ENCODE measurements at places on chromosomes 11 and 22.
A peak's percentile ranks its signal among the peaks of the same experiment; 100 is the strongest.

- no peaks in the 10 kb centered on the region for H3K27me3 ChIP-seq
- peaks cover 4% of the 10 kb centered on the region for H3K36me3 ChIP-seq
- H3K27ac ChIP-seq, result no peak overlapping the region
- no peak for DNase-seq
Observed at GRCh38 chr11:3816673-3817072, 8.3 kb downstream of the PGAP2 start.

DNA sequence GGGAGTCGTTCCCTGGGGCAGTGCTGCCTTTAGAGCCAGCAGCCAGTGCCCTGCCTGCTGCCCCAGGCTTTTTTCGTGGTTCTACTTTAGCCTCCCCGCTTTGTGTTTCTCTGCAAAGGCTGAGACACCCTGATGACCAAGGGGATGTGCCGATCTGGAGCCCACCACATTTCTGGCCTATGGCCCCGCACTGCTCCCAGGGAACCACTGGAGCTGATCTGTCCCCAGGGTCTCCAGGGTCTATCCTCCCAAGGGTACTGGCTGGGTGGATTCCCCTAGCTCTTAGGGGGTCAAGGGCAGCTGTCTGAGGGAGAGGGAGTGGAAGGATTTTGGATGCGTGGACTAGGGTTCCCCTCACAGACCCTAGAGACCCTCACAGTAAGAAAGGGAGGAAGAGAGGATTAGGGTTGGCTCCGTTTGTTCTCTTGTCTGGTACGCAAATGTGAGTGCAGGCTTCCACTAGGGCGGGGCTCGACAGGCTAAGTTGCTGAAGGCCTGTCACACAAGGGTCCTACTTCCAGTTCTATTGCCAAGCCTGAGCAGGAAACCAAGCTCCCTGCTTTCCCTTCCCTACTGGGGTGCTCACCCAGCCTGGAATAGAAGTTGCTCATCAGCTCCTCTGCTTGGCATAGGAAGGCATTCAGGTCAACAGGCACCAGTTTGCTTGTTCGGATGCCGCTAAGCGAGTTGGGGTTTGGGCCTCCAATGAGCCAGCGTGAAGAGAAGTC is 19.3 kb downstream of the TREH start:
- no peaks in the 10 kb centered on the region for H3K36me3 ChIP-seq
- no peak overlapping the region for H3K4me3 ChIP-seq
- peaks cover 3% of the 10 kb centered on the region for H3K4me1 ChIP-seq

- no peak overlapping the region for H3K4me3 ChIP-seq
- DNase-seq, result no peak
- no peak overlapping the region for H3K27ac ChIP-seq
- peaks cover 36% of the 10 kb centered on the region for H3K4me1 ChIP-seq
- H3K27me3 ChIP-seq, result peaks cover 2% of the 10 kb centered on the region
- no peaks in the 10 kb centered on the region for H3K36me3 ChIP-seq
Observed at GRCh38 chr22:50019316-50019715, 6.8 kb upstream of the IL17REL start.

DNA sequence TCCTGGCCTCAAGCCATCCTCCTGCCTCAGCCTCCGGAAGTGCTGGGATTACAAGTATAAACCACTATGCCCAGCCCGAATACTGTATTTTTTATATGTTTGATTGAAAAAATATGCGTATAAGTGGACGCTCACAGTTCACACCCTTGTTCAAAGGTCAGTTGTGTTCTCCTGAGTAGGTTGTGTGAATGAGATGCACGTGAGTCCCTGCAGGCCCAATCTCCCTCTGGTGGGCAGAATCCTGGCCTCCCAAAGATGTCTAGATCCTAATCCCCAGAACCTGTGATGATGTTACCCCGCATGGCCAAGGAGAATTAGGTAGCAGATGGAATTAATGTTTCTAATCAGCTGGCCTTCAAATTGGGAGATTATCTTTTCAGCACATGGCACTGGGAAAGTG is 41.9 kb downstream of the CTTN start:
- H3K4me3 ChIP-seq, result no peak overlapping the region
- no peak for DNase-seq
- no peak overlapping the region for H3K27ac ChIP-seq

- H3K4me1 ChIP-seq, result no peaks in the 10 kb centered on the region
- no peak overlapping the region for H3K4me3 ChIP-seq
- no peaks in the 10 kb centered on the region for H3K27me3 ChIP-seq
Observed at GRCh38 chr11:38884145-38884865, 2286.3 kb upstream of the RAG2 start.

GRCh38 chr11:134742956-134743819 is 331.1 kb upstream of the B3GAT1 start:
- no peak overlapping the region for H3K27ac ChIP-seq
- H3K36me3 ChIP-seq, result no peaks in the 10 kb centered on the region
- H3K4me1 ChIP-seq, result no peaks in the 10 kb centered on the region
- DNase-seq, result no peak
- H3K4me3 ChIP-seq, result no peak overlapping the region

- H3K36me3 ChIP-seq, result peaks cover 9% of the 10 kb centered on the region
- DNase-seq, result no peak
- H3K27ac ChIP-seq, result peak overlapping the region; percentile 80
- peaks cover 2% of the 10 kb centered on the region for H3K27me3 ChIP-seq
- H3K4me3 ChIP-seq, result no peak overlapping the region
- peaks cover 48% of the 10 kb centered on the region for H3K4me1 ChIP-seq
Observed at GRCh38 chr22:23177197-23177596, 3.1 kb upstream of the BCR start.

DNA sequence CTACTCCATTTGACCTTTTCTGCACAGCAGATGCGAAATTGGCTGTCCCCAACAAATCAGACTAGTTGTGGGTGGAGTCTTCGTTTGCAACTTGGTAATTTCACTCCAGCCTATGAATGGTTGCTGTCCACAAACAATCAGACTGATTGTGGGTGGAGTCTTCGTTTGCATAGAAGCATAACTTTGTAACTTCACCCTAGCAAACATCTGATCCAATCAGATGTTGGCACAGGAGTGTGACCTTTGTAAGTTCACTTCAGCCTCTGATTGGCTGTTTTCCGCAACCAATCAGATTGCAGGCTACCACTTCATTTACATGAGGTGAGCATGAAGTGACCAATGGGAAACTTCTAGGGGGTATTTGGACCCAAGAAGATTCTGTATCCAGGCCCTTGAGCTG is 16.3 kb upstream of the CABP2 start:
- H3K27me3 ChIP-seq, result peaks cover 1% of the 10 kb centered on the region
- H3K4me3 ChIP-seq, result no peak overlapping the region
- H3K4me1 ChIP-seq, result no peaks in the 10 kb centered on the region

GRCh38 chr11:44140805-44141204 is 45.3 kb downstream of the EXT2 start:
- no peak overlapping the region for H3K27ac ChIP-seq
- DNase-seq, result no peak
- H3K27me3 ChIP-seq, result no peaks in the 10 kb centered on the region
- H3K4me1 ChIP-seq, result no peaks in the 10 kb centered on the region

DNA sequence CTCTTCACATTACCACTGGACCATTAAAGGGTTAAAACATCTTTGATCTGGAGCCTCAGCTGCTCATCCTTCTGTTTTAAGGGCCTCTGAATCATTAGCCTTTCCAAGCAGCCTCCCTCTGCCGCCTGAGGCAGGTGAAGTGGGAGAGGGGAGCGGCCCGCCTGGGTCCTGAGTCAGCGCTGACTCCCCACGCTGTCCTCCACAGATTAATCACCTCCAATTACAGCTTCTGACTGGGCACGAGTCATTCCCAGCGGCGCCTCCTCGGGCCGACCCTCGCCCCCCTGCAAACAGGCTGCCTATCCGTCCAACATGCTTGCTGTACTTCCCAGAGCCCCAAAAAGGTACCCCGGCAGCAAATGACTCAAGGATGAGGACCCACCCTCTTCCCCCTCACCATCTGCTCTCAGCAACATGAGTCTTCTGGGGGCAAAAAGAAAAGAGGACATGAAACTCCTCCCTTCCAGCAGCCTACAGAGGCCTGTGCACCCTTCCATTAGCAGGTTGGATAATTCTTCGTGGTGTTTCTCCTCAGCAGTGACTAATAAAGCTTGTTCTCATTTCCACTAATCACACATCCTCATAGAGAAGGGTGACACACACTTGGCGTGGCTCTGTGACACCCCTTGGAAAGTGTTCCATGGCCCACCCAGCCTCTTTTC is 44.3 kb upstream of the JAM3 start:
- DNase-seq, result no peak
- H3K4me3 ChIP-seq, result no peak overlapping the region
- H3K27ac ChIP-seq, result no peak overlapping the region
- H3K27me3 ChIP-seq, result peaks cover 16% of the 10 kb centered on the region

DNA sequence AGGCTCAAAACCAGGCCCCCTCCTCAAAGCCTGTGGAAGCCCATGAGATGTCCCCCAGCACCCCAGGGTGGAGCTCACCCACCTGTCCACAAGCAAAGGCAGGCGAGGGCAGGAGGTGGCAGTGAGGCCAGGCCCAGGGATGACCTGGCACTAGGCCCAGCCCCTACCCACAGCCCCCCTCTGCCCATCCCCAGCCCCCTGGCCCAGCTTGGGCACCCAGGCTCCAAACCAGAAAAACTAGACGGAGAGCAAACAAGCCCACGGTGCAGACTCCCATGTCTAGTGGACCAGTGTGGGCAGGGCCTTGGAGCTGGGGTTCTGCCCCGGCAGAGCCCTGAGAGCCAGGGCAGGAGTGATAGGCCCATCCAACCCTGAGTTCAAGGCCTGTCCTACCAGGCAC is 16.9 kb upstream of the TBX1 start:
- no peaks in the 10 kb centered on the region for H3K36me3 ChIP-seq
- no peak overlapping the region for H3K27ac ChIP-seq
- no peaks in the 10 kb centered on the region for H3K27me3 ChIP-seq

DNA sequence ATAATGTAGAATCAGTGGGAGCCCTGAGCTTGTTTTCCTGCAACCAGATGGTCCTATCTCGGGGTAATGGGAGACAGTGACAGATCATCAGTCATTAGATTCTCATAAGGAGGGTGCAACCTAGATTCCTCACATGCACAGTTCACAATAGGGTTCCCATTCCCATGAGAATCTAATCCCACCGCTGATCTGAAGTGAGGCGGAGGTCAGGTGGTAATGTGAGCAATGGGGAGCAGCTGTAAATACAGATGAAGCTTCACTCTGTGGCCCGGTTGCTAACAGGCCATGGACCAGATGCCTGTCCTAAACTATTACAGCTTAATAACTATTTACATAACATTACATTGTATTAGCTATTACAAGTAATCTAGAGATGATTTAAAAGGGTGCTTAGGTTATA is 17.0 kb downstream of the DIXDC1 start:
- no peaks in the 10 kb centered on the region for H3K27me3 ChIP-seq
- H3K36me3 ChIP-seq, result peaks cover 3% of the 10 kb centered on the region
- no peak overlapping the region for H3K27ac ChIP-seq
- H3K4me1 ChIP-seq, result peaks cover 9% of the 10 kb centered on the region
- no peak overlapping the region for H3K4me3 ChIP-seq
- DNase-seq, result no peak

- H3K36me3 ChIP-seq, result no peaks in the 10 kb centered on the region
- DNase-seq, result no peak
- no peaks in the 10 kb centered on the region for H3K4me1 ChIP-seq
- peaks cover 5% of the 10 kb centered on the region for H3K27me3 ChIP-seq
Observed at GRCh38 chr22:45934659-45935341, 42.2 kb downstream of the WNT7B start.

GRCh38 chr22:29693161-29693560 is 26.6 kb upstream of the CABP7 start:
- H3K36me3 ChIP-seq, result peaks cover 10% of the 10 kb centered on the region
- peaks cover 2% of the 10 kb centered on the region for H3K4me1 ChIP-seq
- DNase-seq, result no peak
- H3K27ac ChIP-seq, result no peak overlapping the region
- no peak overlapping the region for H3K4me3 ChIP-seq
- no peaks in the 10 kb centered on the region for H3K27me3 ChIP-seq

- no peaks in the 10 kb centered on the region for H3K4me1 ChIP-seq
- peaks cover 11% of the 10 kb centered on the region for H3K27me3 ChIP-seq
- no peaks in the 10 kb centered on the region for H3K36me3 ChIP-seq
- H3K27ac ChIP-seq, result no peak overlapping the region
- no peak overlapping the region for H3K4me3 ChIP-seq
- no peak for DNase-seq
Observed at GRCh38 chr11:36534276-36534840, 24.3 kb upstream of the TRAF6 start.

GRCh38 chr11:35917676-35918075 is 26.2 kb upstream of the LDLRAD3 start:
- H3K27ac ChIP-seq, result no peak overlapping the region
- H3K4me3 ChIP-seq, result no peak overlapping the region
- no peaks in the 10 kb centered on the region for H3K36me3 ChIP-seq
- H3K4me1 ChIP-seq, result no peaks in the 10 kb centered on the region

GRCh38 chr11:47216121-47216798 is 1.5 kb downstream of the DDB2 start:
- DNase-seq, result peak; percentile 73
- peak overlapping the region; percentile 90 for H3K4me3 ChIP-seq
- H3K27me3 ChIP-seq, result no peaks in the 10 kb centered on the region

DNA sequence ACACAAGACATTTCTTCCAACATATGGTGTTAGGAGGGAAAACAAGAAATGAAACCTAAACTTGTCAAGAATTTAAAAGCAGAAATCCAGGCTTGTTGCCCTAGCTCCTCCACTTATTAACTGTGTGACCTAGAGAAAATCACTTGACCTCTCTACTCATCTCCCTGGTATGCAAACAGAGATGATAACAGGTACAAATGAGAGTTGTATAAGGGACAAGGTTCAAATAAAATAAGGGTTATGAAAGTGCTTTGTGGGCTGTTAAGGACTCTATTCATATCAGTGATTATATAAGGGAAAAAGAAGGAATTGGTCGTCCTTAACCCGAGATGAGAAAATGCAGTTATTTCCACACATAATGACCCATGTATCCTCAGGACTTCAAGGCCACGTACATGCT is 372.7 kb upstream of the TENM4 start:
- no peaks in the 10 kb centered on the region for H3K4me1 ChIP-seq
- no peak overlapping the region for H3K4me3 ChIP-seq
- no peaks in the 10 kb centered on the region for H3K27me3 ChIP-seq
- H3K27ac ChIP-seq, result no peak overlapping the region

DNA sequence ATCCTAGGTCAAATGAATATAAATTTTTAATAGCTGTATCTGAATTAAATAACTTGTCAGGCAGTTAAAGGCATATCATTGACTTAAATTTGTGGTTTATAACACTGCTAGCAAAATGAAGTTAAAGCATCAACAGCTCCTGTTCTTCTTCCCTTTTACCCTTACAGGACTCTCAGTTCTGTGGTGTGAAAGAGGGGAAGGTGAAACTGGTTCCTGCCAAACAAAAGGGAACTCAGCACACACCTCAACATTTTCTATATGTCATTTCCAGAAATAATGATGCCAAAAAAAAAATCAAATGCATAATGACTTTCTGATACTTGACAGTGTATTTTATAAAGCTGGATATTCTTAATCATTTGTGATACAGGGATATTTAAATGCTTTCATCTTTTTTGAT is 21.2 kb downstream of the ARL14EP start:
- H3K36me3 ChIP-seq, result peaks cover 18% of the 10 kb centered on the region
- DNase-seq, result no peak
- H3K27ac ChIP-seq, result no peak overlapping the region
- no peaks in the 10 kb centered on the region for H3K4me1 ChIP-seq
- H3K27me3 ChIP-seq, result no peaks in the 10 kb centered on the region
